ENCODE measurements at places on chromosomes 2 and 18.
A peak's percentile ranks its signal among the peaks of the same experiment; 100 is the strongest.

DNA sequence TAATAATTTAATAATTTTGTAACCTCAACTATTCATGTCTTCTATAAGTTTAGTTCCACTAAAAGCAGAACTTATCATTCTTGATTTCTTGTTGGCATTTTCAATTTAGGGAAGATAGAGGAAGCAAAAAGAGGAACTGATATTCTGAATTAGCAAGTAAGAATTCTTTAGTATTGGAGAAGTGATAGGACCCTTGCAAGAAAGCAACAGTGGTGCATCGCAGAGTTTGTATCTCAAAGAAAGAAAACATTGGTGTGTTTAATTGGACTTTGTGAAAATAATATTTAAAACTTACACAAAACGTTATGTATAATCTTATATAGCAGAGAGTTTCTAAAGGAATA lies 36.5 kb upstream of the TNFRSF11A start:
- no peak for DNase-seq

DNA sequence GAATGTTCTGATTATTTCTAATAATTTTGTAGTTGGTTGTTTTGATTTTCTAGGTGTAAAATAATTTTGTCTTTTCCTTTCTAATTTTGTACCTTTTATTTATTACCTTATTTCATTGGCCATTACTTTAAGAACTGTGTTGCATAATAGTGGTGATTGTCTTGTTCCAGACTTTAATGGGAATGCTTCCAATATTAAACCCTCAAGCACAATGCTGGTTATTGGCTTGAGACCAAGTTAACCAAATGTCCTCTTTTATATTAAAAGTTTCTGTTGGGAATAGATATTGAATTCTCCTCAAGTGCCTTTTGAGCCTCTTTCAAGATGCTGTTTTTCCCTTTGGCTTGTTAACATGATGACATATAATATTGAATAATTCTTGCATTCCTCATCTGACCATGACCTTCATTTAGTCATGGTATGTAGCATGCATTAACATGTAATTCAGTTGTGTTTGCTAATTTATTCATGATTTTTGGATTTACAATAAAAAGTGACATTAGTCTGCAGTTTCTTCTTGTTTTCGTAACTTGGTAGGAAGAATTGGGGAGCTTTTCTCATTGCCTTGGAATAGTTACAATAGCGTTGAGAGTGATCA lies 141.7 kb downstream of the DIS3L2 start:
- DNase-seq: no peak

GRCh38 chr2:137870682-137871081 lies 93.6 kb upstream of the HNMT start:
- no peak for DNase-seq

DNA sequence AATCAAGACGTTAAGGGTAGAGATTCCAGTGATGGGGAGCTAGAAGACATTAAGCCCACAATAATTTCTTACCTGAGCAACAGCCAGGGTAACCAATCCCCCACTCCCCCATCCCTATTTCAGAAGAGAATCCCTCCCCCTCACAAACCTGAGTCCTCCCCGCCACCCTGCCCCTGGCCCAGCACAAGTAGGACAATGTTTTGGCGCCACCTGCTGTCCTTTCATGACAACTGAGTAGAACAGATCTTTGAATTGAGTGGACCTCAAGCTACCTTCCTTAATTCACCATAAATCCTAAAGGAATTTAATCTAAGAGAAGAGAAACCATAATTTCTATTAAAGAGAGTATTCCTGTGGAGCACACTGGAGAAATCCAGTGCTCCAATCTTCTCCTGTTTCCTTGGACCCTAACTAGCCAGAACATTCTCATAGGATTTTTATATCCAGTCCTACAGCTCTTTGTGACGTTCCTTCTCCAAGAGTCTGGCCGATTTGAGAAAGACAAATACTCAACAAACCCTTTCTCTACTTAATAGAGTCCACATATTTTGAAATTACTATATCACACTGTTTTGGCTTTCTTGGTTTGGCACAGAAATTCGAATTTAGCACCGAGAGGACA lies 41.1 kb downstream of the NHEJ1 start:
- no peak for DNase-seq

DNA sequence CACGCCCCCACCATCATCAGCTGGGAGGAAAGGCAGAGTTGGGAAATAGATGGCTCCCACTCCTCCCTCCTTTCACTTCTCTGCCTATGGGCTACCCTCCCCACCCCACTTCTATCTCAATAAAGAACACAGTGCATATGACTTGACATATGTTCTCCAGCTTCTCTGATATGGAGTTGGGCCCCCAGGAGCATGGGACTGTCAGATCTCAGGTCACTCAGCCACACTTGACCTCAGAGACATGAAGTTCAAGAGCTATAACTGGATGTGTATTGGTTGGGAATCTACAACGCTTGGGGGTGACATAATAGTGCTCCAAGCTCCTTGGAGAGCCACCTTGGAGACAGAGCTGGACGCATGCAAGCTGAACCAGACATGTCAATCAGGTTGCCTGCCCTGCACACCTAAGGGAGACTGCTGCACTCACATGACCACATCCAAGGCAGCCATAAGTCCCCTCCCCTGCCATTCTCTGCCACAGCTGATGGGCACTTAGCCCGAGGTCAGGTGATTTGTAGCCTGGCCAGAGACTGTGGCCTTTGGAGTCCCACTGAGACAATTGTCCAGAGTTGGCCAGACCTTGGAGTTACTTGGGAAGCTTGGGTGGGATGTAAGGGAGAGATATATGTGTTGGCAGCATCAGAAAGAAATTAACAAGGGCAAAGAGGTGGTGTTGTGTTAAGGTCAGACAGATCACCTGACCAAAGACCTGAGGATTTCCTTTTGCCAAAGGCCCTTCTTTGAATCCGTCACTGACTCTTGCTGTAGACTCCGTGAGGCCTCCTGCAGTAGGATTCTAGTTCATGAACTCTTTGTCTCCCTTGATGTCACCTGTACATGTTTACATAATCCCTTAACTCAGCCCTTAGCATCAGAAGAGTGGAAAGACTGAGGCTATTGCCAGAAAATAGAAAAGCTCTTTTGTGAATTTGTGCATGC lies 3.7 kb downstream of the INHA start:
- DNase-seq: no peak

GRCh38 chr18:49731860-49732311 lies 81.4 kb downstream of the ACAA2 start:
- no peak for DNase-seq

GRCh38 chr18:65091744-65092329 lies 659.0 kb upstream of the CDH7 start:
- no peak for DNase-seq

DNA sequence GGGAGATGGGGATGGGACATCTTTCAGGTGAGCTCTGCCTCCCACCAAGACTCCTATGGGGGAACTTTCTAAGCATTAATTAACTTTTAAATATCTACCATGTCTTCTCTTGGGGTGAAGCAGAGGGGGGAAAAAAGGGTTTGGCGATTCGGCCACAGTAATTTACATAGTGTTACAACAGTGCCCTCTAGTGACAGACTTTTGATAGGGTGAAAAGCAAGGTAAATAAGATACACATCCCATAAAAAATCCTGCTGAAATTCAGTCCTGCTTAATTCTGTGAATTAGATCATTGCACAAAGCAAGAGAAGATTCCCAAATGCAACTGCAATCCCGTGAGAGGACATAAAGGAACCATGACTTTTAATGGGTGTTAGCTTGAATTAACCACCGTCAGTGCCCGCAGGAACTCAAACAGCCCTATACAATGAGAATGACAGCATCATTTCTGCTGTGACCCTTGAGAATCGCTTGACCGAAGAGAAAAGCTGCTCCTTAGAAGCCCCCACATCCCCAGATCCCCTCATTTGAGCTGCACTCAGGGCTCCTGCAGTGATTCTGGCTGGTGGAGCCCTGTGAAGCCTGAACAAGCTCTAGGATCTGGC lies 32.8 kb downstream of the FAM124B start:
- peak; percentile 35 for DNase-seq

GRCh38 chr18:77061281-77061945 lies 71.2 kb downstream of the MBP start:
- no peak for DNase-seq

GRCh38 chr18:21167641-21168377 lies 56.2 kb upstream of the ROCK1 start:
- no peak for DNase-seq

- no peak for DNase-seq
Measured at GRCh38 chr18:68399721-68400120, 315.2 kb downstream of the TMX3 start.

GRCh38 chr2:203904022-203904421 lies 32.5 kb upstream of the ICOS start:
- no peak for DNase-seq

DNA sequence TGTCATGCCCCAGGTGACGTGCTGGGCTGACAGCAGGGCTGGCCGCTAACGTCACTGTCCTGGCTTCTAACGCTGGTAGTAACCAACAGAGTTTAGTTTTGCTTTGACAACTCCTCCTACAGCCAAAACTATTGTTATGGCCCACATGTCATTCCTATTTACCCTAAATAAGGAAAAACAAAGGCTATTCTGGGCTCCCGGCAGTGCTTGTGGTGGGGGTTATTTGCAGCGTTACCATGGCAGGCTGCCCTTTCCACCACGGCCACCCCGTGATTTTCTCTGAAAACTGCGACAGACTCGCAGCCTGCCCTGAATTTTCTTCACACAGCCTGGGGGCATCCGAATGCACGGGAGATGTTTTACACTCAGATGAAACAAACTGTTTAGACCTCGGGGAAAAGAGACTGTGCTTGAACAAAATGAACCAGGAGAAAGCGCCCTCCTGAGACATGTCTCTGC lies 115.2 kb downstream of the FAM210A start:
- no peak for DNase-seq

GRCh38 chr2:229301237-229301636 lies 30.1 kb upstream of the PID1 start:
- no peak for DNase-seq

GRCh38 chr2:148813603-148814065 lies 61.4 kb upstream of the KIF5C start:
- no peak for DNase-seq

GRCh38 chr2:152383702-152384101 lies 48.7 kb downstream of the FMNL2 start:
- DNase-seq: no peak

Data from amniotic stem cell (primary cell).